ENCODE measurements at places on chromosomes 13 and 19. TPM values are rescaled to one million over a fixed set of nuclear protein-coding genes. Genes with fewer than 3 reads are reported as not detected.

The FCGBP gene
- 4.1 TPM for total RNA-seq

The GAPDHS gene
- total RNA-seq, result not detected

GRCh38 chr19:29687897-29688728 lies 22.9 kb downstream of the PLEKHF1 start:
- peaks cover 7% of the 10 kb centered on the region for H3K4me1 ChIP-seq
- no peak overlapping the region for H3K27ac ChIP-seq
- H3K4me3 ChIP-seq, result no peak overlapping the region
- H3K36me3 ChIP-seq, result peaks cover 4% of the 10 kb centered on the region
- H3K27me3 ChIP-seq, result no peaks in the 10 kb centered on the region

The APOC4 gene
- total RNA-seq, result not detected

DNA sequence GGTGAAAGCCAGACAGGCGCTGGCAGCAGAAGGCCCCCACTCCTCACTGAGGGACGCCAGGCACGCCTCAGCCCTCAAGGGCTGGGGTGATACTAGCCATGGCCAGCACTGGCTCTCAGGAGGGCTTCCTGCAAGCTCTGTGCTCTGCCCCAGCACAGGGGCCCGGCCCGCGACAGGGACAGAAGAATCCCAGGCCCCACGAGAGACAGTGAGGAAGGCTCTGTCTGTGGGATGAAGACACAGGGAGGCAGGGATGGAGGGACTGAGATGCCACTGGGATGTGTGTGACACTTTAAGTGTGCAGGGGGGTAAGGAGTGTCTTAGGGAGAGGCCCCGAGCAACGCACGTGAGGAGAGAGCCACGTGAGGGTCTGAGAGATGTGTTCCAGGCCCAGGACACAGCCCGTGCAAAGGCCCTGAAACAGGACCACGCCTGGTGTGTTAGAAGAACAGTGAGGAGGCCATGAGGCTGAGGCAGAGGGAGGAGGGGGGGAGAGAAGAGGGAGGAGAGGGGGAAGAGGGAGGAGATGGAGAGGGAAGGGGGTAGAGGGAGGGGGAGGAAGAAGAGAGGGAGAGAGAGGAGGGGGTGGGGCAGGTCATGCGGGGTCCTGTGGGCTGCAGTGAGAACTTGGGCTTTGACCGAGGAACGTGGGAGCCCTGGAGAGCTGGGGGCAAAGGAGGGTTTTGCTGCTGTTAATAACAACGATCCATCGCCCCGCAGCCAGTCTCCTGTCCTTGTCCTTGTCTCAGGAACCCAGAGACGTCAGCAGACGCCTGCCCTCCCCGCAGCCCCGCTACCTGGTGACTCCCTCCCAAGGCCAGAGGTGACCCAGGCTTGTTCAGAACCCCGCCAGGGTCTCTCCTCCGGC lies 7.2 kb downstream of the RPL36 start:
- H3K27ac ChIP-seq, result no peak overlapping the region
- no peak for DNase-seq
- H3K27me3 ChIP-seq, result no peaks in the 10 kb centered on the region
- H3K4me3 ChIP-seq, result no peak overlapping the region
- H3K4me1 ChIP-seq, result peaks cover 11% of the 10 kb centered on the region
- peaks cover 87% of the 10 kb centered on the region for H3K36me3 ChIP-seq

- DNase-seq, result peak; percentile 50
- H3K27ac ChIP-seq, result no peak overlapping the region
- peak overlapping the region; percentile 23 for H3K4me3 ChIP-seq
Observed at GRCh38 chr19:40549007-40549708, 27.5 kb upstream of the SHKBP1 start.

- DNase-seq, result no peak
- H3K4me3 ChIP-seq, result no peak overlapping the region
- peaks cover 70% of the 10 kb centered on the region for H3K4me1 ChIP-seq
- H3K27me3 ChIP-seq, result no peaks in the 10 kb centered on the region
- peak overlapping the region; percentile 87 for H3K27ac ChIP-seq
Observed at GRCh38 chr13:31898378-31899071, 133.0 kb upstream of the FRY start.

Data from left ventricle myocardium inferior (tissue), 1 donor.